Islet precursor cell (in vitro differentiated cells): ENCODE measurements at places on chromosomes 7 and 10.

DNA sequence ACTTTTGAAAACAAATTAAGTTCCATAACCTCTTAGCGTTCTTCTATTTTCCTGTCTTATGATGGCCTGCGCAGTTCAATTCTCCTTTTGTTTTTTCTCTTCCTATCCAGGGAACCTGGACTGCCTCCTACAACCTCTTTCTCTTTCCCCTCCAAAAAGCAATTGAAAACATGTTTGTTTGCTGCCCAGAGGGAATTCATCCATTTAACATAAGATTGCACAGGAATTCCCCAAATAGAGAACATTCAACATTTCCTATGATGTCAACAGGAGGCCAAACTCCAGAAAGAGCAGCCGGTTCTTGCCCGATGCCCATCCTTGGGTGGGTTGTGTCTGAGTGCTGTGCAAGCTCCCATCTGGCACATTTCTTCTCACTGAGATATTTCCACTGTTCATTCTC lies 94.2 kb upstream of the NRP1 start:
- DNase-seq, result no peak

GRCh38 chr7:64884913-64885370 lies 18.1 kb upstream of the ZNF273 start:
- peak; percentile 29 for DNase-seq

DNA sequence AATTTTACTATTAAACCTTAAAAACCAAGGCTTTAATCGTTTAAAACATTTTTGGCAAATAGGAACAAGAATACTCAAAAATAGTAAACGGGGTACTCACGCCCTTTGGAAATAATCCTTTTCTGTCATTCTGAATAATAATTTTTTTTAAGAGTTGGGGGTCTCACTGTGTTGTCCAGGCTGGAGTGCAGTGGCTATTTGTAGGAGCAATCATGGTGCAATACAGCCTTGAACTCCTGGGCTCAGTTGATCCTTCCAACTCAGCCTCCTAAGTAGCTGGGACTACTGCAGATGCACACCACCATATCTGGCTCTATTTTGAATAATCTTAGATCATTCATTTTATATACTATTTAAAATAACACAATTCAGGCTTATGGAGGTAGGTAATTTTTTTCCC lies 24.9 kb downstream of the LUC7L2 start:
- DNase-seq, result no peak

GRCh38 chr7:142886866-142887265 lies 1.3 kb upstream of the TRPV6 start:
- DNase-seq, result peak; percentile 52

GRCh38 chr10:131314799-131315198 lies 3.3 kb upstream of the TCERG1L start:
- DNase-seq, result no peak

GRCh38 chr7:124388751-124389150 lies 355.9 kb upstream of the TMEM229A start:
- no peak for DNase-seq

DNA sequence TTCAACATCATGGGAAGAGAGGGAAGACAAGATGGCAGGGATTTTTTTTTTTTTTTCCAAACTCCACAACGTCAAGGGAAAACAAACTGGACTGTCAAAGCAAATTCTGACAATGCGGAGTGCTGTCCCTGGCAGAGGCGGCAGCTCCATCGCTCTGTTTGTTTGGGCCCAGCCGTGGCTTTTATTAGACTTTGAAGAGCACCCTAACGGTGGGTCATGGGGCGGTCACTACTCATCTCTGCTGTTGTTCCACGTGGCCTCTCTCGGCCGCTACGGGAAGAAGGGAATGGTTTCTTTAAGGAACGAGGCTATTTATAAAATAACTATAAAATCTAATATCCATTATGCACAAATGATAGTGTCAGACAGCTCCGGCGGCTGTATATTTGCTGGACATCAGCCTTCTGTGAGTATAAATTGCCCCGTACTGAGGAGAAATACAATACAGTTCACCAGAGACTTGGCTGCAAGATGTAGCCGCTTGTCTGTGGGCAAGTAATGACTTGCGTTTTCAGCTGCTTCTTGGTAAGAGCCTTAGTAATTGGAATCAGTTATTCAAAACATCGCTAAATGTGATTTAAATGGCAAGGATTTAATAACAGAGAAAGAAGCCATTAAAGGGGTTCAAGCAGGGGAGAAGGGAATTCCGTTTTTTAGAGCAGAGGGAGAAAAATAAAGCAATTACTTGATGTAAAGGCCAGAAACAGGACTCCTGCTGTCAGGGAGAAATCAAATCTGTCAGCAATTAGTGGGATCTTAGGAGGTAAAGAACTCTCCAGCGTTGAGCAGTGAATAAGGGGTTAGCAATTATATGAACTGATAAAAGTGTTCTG lies 61.7 kb upstream of the RAB11FIP2 start:
- no peak for DNase-seq

- peak; percentile 77 for DNase-seq
Observed at GRCh38 chr7:128221929-128222403, 19.1 kb upstream of the LEP start.

DNA sequence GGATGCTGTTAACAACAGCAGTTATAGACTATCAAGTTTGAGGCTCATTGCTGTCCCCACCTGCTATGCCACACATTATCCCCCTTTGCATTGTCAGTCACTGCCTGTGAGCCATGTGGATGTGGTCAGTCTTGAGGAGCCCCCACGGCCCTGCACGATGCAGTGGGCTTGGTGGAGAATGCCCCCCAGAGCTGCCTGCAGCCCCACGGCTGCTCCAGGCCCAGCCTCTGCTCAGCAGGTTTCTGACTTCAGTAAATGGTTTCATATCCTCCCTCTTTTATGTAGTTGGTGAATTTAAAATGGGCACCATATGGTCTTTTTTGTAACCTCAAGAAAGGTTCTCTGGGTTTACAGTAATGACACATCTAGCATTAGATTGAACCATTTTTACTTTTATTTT lies 164.1 kb downstream of the EBF3 start:
- peak; percentile 27 for DNase-seq

DNA sequence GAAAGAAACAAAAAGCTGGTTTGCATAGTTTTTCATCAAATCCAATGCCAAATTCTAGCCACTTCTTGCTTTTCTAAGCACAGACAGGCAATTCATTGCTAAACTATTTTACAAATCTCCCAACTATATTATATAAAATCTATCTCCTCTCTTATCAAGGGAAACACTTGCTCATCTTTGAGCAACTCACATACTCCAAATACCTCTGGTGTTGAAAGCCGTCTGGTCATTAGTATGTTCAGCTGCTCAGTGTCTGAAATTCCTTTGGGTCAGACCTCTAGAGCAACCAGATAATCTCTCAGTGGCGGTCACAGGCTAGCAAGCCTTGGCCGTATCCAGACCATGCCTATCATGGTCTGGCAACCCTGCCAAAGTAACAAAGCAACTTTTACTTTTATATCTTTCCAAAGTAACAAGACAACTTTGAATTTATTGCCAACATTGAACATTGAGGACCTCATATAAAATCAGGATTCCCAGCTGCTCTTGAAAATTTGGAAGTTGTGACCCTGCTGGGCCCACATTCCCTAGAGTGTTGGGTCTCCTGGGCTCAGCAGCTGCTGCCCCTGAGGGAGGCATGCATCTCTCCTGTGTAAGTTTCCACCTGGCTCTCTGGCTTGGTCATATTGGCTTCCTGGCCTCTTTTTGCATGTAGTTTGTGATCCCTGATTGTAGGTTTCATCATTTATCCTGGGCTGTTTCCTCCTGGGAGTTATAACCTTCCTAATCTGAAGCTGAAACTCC lies 56.8 kb upstream of the LANCL2 start:
- DNase-seq, result peak; percentile 73

- DNase-seq, result peak; percentile 71
Observed at GRCh38 chr10:121974019-121974534, 940 bp downstream of the NSMCE4A start.

DNA sequence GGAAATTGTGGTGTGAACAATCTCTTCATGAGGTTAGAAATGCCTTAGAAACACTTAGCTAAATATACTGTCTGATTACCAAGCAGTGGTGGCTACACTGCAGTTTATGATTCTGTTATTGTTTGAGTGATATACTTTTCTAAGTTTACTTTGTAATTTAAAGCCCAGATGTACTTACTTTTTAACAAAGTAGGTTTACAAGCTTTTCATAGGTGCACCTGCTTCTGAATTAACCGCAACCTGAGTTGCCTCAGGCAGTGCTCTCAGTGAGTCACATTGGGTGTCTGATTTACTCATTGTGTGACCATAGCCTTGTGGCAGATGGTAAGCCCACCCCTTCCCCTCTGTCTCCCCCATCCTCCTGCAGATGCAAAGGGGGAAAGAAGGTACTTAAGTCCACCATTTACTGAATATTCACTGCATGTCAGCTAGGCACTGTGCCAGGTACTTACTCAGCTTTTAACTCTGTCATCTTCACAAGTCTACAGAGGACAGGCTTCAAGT lies 9.0 kb downstream of the MTURN start:
- no peak for DNase-seq

DNA sequence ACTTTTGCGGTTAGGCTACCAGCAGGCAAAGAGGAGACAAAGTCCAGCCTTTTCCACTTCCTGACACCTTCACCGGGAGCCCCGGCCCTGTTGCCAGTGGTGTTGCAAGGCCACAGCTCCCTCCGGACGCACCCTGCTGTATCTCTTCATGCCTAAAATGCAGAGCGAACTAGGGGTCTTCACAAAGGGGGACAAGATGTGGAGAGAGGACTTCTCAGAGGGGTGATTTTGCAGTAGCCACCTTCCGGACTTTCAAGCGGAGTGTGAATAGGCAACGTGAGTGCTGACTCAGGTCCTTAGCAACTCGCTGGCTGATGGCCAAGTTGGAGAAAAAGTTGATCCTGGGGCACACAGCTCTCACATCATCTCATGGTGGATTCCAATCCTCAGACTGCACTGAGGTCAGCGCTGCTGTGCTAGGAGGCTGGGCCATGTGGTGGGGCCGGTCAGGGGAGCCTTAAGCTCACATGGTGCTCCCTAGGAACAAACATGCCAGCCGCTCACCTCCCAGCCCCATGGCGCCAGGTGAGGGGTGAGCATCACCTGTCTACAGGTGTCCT lies 166.3 kb downstream of the LCOR start:
- peak; percentile 51 for DNase-seq

GRCh38 chr10:124341768-124342135 lies 77.0 kb downstream of the OAT start:
- DNase-seq, result no peak

GRCh38 chr10:72980348-72980747 lies 25.7 kb upstream of the PLA2G12B start:
- no peak for DNase-seq

- DNase-seq, result no peak
Observed at GRCh38 chr7:43653466-43653865, 70.6 kb downstream of the STK17A start.
